ENCODE measurements at places on chromosomes 6 and 20.
A peak's percentile ranks its signal among the peaks of the same experiment; 100 is the strongest.

DNA sequence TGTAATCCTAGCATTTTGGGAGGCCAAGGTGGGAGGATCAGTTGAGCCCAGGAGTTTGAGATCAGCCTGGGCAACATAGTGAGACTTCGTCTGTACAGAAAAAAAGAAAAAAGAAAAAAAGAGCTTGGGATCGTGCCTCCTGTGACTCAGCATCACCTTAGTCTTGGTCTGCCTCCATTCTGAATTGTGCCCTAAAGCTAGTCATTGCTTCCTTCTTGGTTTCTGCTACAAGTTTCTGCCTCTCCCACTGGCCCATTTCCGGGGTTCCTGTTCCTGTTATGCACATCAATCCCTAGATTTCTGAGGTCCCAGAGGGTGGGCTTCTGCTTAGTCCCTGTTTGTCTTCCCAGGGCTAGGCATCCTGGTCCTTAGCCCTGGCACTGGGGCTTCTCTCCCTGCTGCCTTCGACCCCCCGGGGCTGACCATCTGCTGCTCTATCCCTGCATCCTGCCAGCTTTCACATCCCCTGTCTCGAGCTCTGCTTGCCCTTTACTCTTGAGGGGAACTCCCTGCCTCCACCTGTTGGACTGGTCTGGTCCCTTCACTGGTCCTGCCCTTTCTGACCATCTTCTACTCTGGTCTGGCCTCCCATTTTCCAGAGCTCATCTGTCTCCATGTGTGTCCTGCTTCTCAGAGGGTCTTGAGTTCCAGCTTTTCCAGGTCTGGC is 77.5 kb upstream of the ESR1 start:
- no peak for DNase-seq

GRCh38 chr6:90146921-90147649 is 149.6 kb downstream of the BACH2 start:
- no peak for DNase-seq

GRCh38 chr6:50718566-50718965 is 5.2 kb downstream of the TFAP2D start:
- no peak for DNase-seq

DNA sequence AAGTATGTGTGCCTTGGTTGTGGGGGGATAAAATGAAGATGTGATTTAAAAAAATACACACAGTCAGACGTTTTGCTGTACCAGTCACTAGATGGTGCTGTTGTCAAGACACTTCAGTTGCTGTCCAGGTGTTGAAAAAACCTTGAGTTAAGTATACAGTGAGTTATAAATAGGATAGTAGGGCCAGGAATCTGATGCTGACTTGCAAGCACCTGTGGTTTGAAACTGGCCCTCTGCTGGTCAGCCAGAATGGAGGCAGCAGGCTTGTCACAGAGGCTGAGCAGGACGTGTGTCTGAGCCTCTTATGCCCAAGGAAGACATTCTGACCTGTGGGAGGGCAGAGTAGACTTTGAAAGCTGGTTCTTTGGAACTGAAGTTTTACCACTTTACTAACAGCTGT is 27.8 kb downstream of the RNF8 start:
- DNase-seq = no peak

DNA sequence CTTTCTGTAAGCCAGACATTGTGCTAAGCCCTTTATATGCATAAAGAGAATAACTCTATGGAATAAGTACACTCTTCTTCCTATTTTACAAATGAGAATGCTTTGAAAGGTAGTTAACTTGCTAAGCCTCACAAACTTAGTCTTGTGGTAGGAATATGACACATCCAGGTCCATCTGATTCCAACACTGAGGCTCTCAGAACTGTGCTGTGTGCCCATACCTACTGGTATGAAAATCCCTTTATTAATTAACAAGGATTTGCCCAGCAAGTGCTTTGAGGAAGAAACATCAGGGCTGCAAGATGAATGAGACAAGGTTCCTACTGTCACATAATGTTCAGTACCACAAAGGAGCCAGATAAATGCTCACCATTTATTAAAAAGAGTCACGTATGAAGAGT is 122.6 kb downstream of the TNFRSF21 start:
- no peak for DNase-seq

- no peak for DNase-seq
These were observed 894.3 kb downstream of the TFAP2A start for GRCh38 chr6:9520417-9521151.

DNA sequence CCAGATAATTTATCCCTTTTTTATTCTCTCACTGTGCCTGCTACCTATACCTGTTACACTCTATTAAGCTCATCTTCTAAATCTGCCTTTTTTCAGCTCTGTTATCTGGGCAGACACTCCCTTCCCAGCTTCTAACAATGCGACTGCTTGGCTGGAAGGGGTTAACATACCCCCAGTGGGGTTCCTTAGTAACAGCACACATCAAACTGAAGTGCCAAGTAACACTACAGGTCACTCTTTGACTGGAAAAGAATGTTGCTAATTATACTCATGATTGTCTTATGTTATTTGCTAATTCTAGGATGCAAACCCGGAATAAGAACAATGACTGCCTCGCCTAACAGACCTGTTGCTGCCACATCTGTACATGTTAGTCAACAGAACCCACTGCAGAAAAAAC is 203.5 kb downstream of the EPM2A start:
- DNase-seq = no peak

DNA sequence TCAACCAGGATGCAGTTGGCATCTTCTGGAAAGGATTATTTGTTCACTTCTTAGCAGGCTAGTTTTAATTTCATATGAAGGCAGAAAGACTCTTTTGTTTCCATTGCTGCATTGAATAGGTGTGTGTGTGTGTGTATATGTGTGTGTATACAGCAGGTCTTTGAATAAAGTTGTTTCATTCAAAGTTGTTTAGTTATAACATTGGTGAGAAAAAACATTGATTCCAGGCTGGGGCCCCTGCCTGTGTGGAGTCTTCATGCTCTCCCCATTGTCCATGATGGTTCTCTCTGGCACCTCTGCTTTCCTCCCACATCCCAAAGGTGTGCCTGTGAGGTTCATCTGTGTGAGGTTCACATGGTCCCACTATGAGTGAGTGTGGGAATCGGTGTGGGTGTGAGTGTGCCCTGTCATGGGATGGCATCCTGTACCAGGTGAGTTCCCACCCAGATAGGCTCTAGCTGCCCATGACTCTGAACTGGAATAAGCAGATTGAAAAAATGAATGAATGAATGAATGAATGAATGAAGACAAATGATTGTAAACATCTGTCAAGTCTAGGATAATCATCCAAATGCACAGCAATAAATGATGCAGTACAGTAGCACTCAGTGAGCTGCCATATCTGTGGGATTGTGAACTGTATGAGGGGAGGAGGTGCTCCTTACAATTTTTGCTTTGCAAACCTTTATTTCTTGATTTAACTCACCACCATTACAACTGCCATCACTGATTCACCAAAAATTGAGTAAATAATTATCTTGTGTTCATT is 156.0 kb downstream of the ADGRG6 start:
- DNase-seq = no peak

- no peak for DNase-seq
These were observed 24.0 kb downstream of the FRMD1 start for GRCh38 chr6:168054765-168055560.

- no peak for DNase-seq
These were observed 213.6 kb upstream of the DTNBP1 start for GRCh38 chr6:15876406-15876805.

DNA sequence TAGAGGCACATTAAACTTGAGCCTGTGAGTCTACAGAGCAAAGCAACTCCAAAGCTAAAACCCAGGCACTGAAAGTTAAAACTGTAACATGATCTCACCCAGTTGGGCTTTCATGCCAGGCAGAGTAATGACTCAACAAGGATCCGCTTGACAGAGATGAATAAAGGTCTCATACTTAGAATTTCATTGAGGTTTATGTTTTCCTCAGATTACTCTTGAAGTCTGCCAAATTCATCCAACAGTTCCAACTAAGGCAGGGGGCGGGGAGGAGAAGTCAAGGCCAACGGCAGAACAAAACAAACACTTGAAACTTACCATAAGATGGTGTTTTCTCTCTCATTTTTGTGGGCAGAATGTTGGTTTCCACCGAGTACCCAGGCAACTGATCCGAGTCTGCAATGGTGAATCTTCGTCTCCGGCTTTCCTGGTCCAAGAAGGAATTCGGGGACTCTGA is 54.0 kb upstream of the IPCEF1 start:
- DNase-seq = no peak

DNA sequence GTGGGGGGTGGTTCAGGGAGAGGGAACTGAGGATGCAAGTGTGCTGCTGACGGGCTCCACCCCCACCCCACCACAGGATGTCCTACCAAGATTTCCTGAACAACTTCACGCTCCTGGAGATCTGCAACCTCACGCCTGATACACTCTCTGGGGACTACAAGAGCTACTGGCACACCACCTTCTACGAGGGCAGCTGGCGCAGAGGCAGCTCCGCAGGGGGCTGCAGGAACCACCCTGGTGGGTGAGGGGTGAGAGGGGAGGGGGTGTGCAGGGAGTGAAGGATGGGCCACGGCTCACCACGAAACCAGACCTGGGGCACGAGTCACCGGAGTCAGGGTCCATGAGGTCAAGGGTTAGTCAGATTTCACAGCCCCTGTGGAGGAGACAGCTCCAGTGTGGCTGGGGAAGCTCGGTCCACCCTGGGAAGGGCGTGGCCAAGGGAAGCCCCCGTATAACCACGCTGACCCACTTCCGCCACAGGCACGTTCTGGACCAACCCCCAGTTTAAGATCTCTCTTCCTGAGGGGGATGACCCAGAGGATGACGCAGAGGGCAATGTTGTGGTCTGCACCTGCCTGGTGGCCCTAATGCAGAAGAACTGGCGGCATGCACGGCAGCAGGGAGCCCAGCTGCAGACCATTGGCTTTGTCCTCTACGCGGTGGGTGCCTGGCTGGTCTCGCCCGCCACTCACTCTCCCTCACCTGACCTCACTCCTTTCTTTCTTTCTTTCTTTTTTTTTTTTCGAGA is 18.3 kb downstream of the CAPN11 start:
- DNase-seq = no peak

DNA sequence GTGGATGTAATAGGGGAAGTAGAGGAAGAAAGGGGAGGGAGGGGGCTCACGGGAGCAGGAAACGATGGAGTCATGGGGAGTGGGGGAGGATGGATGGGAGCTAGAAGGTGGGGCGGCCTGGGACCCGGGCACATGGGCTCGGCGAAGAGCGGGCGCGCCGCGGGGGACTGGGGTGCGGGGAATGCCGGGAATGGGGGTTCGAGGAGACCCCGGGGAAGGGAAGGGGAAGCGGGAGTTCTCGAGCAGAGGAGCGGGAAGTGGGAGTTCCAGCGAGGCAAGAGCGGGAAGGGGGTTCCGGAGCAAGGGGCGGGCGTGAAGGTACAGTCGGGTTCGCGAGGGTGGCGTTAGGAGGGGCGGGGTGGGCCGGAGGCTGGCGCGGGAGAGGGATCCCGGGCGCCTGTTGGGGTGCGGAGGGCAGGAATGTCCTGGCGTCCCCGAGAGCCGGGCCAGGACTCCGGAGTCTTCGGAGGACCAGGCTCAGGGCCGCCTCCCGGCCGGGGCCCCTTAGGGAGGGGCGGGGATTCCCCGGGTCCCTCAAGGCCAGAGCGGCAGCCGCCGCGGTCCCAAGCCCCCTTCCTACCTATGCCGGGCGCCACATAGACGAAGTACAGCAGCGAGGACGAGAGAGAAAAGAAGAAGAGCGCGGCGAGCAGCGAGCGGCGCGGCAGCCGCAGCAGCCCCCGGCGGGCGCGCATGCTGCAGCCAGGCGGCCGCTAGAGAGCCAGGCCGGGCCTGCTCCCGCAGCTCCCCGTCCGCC is 504 bp downstream of the B4GALT5 start:
- DNase-seq = no peak

- no peak for DNase-seq
These were observed 168.5 kb upstream of the ID4 start for GRCh38 chr6:19668710-19669109.

GRCh38 chr6:29992807-29993206 is 50.5 kb downstream of the HLA-A start:
- DNase-seq = no peak

DNA sequence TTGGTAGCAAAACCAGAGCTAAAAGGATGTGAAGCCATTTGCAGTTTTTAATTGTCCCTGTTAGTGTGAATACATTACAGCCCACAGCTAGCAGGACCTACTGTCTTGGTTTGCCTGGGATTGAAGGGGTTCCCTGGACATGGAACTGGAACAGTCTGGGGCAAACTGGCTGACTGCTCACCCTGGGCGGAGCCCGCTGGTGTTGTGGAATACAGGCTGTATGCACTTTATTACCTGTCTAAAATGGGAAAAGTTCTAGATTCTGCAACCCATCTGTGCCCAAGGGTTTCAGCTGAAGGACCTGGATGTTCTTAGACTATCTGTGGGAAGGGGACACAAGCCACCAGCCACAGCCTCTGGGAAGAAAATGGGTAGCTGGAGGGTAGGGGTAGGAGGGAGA is 12.2 kb upstream of the CDKN1A start:
- DNase-seq = no peak

GRCh38 chr20:11248687-11249638 is 575.2 kb upstream of the JAG1 start:
- peak; percentile 37 for DNase-seq

GRCh38 chr6:16007146-16007545 is 121.7 kb upstream of the MYLIP start:
- no peak for DNase-seq

- DNase-seq = no peak
These were observed 19.5 kb downstream of the LRRN4 start for GRCh38 chr20:6034134-6034969.

- no peak for DNase-seq
These were observed 78.1 kb downstream of the GRM4 start for GRCh38 chr6:34067814-34068213.

DNA sequence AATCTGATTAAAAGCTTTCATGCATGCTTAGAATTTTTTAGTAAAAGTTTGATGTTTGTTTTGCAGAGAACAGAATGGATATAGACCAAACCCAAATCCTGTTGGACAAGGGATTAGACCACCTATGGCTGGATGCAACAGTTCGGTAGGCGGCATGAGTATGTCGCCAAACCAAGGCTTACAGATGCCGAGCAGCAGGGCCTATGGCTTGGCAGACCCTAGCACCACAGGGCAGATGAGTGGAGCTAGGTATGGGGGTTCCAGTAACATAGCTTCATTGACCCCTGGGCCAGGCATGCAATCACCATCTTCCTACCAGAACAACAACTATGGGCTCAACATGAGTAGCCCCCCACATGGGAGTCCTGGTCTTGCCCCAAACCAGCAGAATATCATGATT is 133.6 kb downstream of the NCOA3 start:
- no peak for DNase-seq

DNA sequence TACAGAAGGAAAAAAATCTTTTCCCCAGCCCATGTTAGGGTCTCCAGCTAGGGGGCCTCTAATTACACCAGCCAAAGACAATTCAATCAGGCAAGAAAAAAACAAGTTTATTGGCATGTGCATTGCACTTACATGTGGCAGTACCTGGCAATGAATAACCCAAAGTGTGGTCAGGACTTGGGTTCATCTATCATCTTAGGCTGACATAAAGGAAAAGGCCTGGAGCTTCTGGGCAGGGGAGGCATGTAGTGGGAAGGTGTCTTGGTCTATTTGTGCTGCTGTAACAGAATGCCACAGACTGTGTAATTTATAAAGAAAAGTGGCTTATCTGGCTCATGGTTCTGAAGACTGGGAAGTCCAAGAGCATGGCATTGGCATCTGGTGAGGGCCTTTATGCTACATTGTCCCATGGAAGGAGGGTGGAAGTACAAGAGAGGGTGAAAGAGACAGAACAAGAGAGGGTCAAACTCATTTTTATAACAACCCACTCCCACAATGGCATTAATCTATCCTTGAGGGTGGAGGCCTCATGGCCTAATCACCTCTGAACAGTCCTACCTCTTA is 4.4 kb upstream of the PYGB start:
- DNase-seq = no peak
